GM12878 (cell line): ENCODE measurements at places on chromosomes 1 and 21. TPM values are rescaled to one million over a fixed set of nuclear protein-coding genes. Genes with fewer than 3 reads are reported as not detected.

B3GALT5 gene
- polyA plus RNA-seq = not detected in 2 replicates

KRTAP13-1 gene
- not detected in 2 replicates for polyA plus RNA-seq

GSTM2 gene
- polyA plus RNA-seq = 15.3 and 17.1 TPM in 2 replicates

CAPZA1 gene
- polyA plus RNA-seq = 404 and 412 TPM in 2 replicates

VAV3 gene
- polyA plus RNA-seq = 0.53 and 0.84 TPM in 2 replicates

ZYG11A gene
- 0.45 and 0.48 TPM in 2 replicates for polyA plus RNA-seq

APOBEC4 gene
- not detected in 2 replicates for polyA plus RNA-seq

FCAMR gene
- polyA plus RNA-seq = 0.14 TPM in 1 of 2 replicates, not detected in the other

DCLRE1B gene
- polyA plus RNA-seq = 16.5 and 17.4 TPM in 2 replicates

FCMR gene
- 97.9 and 107 TPM in 2 replicates for polyA plus RNA-seq

FGR gene
- 61.9 and 68.6 TPM in 2 replicates for polyA plus RNA-seq

LGR6 gene
- not detected in 2 replicates for polyA plus RNA-seq

SELP gene
- not detected in 2 replicates for polyA plus RNA-seq

CMPK1 gene
- polyA plus RNA-seq = 91.5 and 94.4 TPM in 2 replicates

CYP4Z1 gene
- polyA plus RNA-seq = not detected in 2 replicates

BCL2L15 gene
- polyA plus RNA-seq = 0.28 and 0.57 TPM in 2 replicates

PRMT6 gene
- 37.9 and 39.6 TPM in 2 replicates for polyA plus RNA-seq

DSTYK gene
- polyA plus RNA-seq = 2.9 and 3.4 TPM in 2 replicates

KCNAB2 gene
- 64.2 and 67.5 TPM in 2 replicates for polyA plus RNA-seq

TIMM17A gene
- polyA plus RNA-seq = 176 and 198 TPM in 2 replicates

C1orf210 gene
- polyA plus RNA-seq = not detected in 2 replicates

SLAMF9 gene
- not detected in 2 replicates for polyA plus RNA-seq

AMY1A gene
- not detected in 2 replicates for polyA plus RNA-seq

DENND2C gene
- polyA plus RNA-seq = not detected in 2 replicates
